NCI-H226 (cell line): ENCODE measurements at places on chromosomes 7 and 10.

- no peak for DNase-seq
These were observed 21.4 kb downstream of the STAMBPL1 start for GRCh38 chr10:88901206-88901983.

GRCh38 chr7:33710608-33711007 lies 194.7 kb upstream of the BMPER start:
- peak; percentile 63 for DNase-seq

GRCh38 chr7:96314402-96315124 lies 7.3 kb downstream of the SLC25A13 start:
- peak; percentile 91 for DNase-seq

- DNase-seq, result no peak
These were observed 96.2 kb upstream of the AMPH start for GRCh38 chr7:38727184-38727940.

DNA sequence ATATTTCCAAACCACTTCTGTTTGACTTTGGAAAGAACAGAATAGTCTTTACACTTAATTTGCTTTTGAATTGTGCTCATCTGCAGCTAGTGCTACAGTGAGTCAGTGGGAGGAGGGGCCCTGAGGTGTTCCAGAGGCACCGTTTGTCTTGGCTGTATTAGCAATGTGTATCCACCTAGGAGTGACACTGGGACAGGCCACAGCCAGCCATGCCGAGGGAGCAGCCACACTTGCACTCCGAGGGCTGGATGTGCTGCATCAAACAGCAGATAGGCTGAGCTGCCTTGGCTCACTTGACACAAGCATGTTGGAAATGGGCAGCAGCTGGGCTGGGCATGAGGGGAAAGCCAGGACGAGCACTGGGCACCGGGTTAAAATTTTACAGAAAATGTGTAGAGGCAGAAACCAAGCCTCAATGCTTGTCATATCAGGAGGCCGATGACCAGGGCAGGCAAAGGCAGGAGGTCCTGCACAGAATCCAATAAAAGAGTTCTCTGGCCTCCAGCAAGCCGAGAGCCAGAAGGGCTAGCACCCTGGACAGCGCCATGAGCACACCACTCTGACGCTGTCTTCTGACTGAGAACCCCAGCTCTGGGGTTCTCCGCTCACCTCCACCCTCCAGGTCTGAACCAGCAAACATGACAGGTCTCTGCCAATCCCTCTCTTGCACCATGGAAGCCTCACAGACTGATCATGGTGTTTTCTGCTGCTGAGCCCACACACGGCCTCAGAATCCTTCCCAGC lies 163.3 kb downstream of the GRID1 start:
- DNase-seq, result no peak

- no peak for DNase-seq
These were observed 102.6 kb downstream of the VIPR2 start for GRCh38 chr7:159042103-159042502.

- DNase-seq, result peak; percentile 52
These were observed 115.7 kb downstream of the MAD1L1 start for GRCh38 chr7:2116989-2117591.

- no peak for DNase-seq
These were observed 30.4 kb upstream of the DPYSL4 start for GRCh38 chr10:132156382-132156781.

DNA sequence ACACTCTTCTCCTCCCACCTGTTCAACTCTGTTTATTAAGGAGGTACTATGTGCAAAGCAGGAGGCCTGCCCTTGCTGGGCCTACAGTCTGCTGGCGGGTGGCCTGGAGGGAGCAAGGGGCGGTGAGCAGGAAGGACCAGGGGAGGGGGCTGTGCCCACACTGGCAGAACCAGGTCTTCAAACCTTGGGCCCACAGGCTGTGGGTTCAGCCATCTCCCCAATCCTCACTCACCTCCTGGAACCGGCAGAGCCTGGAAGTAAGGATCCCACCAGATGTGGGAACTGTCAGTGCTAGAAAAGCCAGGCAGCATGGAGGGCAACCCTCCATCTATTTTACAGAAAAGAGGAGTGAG lies 50.8 kb downstream of the CAMK2B start:
- DNase-seq, result no peak

- no peak for DNase-seq
These were observed 47.7 kb upstream of the ZNF479 start for GRCh38 chr7:57179776-57180415.

GRCh38 chr7:17234398-17235031 lies 63.9 kb upstream of the AHR start:
- DNase-seq, result peak; percentile 97

GRCh38 chr7:33114976-33115375 lies 5.8 kb upstream of the RP9 start:
- DNase-seq, result no peak

GRCh38 chr7:137628216-137628615 lies 218.6 kb downstream of the DGKI start:
- DNase-seq, result no peak

GRCh38 chr10:98642281-98642680 lies 195.5 kb upstream of the HPS1 start:
- DNase-seq, result no peak

- no peak for DNase-seq
These were observed 46.2 kb downstream of the SMNDC1 start for GRCh38 chr10:110258542-110258941.

DNA sequence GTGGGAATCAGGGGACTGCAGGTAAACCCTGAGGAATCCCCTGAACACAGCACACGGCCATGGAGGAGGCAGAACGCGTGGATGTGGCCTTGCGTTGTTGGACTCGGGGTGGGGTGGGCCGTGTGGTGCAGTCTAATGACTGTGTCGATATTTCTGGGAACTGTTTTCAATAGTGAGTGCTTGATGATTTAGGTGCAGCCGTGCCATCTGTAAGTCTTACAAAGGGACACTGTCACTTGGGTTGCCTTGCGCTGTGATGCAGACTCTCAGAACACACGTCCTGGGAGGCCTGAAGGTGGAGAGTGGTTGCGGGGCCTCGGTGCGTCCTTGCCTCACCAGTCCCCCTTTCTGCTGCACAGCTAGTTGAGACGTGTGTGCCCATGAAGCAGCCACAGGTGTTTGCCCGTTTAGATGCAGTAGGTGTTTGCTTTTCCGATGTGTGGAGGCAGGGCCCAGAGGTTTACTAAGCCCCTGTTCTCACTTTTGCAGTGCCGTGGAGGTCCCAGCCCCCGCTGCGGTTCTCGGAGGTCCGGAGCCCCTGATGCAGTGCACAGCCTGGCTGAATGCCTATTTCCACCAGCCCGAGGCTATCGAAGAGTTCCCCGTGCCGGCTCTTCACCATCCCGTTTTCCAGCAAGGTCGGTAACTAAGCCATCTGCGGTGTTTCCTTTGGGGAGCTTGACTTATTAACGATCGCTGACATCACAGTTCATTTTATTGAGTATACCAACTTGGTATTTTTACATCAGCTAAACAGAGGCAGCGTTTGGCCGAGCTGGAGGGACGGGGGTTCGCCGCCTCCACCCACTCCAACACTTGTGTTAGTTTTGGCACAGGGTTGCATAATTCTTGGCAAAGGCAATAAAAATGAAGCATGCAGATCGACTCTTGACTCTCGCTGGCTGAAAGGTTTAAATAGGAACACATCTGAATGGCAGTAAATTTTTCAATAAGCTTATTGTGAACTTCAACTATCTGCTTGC lies 240.7 kb downstream of the MGMT start:
- no peak for DNase-seq

GRCh38 chr10:116260599-116260998 lies 12.4 kb downstream of the GFRA1 start:
- DNase-seq, result no peak

DNA sequence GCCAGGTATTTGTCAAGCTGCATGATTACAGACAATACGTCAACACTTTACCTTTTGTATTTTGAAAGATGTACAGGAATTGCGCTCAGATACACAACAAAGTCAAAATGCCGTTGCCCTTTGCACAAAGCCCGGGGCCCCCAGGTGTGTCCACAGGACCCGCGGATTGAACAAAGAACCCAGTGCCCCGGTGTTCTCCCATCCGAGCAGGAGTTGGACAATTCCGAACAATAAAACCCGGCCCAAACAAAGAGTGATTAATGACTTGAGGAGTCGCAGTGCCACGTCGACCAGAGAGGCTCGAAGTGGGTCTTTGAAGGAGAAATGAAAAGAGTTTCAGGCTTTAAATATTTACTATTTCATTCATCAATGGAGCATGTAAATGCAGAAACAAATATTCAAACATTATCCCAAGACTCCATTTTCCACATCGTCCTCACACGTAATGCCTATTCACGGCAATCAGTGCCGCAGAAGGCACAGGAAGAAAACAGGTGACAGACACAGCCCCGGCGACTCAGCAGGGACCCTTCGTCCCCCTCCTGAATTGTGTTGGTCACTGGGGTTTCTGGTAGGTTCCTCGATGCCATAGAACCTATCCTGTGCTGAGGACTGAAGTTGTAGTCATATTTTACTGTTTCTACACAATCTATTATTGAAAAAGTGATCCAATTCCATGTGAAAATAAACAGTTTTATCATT lies 70.9 kb upstream of the MGMT start:
- no peak for DNase-seq

DNA sequence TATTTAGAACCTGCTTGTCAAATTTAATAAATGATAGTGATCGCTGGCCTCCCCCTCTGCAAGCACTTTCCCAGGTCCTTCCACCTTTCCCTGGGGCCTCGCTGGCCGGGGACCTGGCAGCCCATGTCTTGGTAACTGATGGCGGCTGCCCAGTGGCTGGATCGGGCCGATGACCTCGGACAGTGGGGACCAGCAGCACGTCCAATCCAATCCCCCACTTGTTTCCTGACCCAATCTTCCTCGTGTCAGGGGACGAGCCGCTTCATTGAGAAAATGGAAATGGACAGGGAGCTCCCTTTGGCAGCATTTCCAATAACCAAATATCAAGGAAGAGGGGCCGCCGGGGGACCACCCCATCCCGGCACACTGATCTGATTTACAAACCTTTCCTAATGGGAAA lies 17.2 kb downstream of the EBF3 start:
- no peak for DNase-seq

GRCh38 chr10:1141701-1142100 lies 85.5 kb downstream of the WDR37 start:
- no peak for DNase-seq

- peak; percentile 9 for DNase-seq
These were observed 120.5 kb downstream of the GALNT11 start for GRCh38 chr7:152145853-152146466.

DNA sequence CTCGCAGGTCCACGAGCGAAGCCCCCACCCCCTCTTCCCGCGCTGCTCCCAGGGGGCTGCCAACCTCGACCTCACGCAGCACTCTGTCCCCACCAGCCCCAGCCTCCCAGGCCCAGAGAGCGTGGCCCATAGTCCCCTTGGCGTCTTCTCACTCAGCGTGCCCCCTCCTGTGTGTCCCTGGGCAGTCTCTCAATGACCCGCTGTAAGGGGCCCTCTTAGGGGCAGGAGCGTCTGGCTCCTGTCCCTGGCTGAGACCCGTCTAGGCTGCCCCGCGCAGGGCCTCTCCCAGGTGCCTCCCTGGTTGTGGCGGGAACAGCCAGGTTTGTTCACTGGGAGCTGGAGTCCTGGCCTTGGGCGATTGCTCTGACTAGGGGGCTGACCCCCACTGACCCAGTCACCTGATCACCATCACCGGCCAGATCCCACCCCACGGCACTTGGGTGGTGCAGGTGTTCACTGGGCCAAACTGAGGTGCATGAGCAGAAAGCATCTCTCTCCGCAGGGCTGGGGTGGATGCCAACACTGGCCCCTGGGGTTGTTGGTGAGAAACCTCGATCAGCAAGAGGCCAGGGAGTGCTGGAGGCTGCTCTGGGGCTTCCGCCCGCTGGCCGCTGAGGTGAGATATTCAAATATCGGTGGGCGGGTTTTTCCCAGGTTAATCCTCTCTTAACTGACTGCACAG lies 12.6 kb upstream of the WDFY4 start:
- DNase-seq, result no peak

DNA sequence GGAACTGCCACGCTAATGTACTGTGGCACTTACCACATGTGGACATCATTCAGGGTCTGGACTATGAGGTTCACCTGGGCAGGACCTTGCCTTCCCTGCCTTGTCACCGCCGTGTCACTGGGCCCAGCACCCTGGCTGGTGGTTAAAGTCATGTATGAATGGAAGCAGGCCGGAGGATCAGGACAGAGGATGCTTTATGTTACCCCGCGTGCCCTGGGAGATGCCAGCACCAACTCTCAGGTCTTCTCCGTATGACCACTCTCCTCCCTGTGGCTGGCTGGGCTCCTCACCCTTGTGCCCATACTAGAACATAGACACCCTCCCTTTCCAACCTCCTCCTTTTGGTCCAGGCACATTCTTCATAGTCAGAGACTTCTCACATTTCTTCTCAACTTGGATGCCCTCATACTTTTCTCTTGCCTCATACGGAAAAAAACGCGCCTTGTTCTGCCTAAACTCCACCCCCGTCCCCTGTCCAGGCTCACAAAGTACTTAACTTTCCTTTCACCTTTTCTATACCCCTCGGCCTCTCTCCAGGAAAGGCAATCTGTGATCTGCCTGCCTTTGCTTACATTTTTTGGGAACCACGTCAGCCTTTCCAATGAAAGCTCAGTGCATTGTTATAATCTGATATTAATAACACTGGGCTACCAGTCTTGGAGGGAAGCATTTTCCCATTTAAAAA lies 240.0 kb downstream of the TEX36 start:
- DNase-seq, result no peak

DNA sequence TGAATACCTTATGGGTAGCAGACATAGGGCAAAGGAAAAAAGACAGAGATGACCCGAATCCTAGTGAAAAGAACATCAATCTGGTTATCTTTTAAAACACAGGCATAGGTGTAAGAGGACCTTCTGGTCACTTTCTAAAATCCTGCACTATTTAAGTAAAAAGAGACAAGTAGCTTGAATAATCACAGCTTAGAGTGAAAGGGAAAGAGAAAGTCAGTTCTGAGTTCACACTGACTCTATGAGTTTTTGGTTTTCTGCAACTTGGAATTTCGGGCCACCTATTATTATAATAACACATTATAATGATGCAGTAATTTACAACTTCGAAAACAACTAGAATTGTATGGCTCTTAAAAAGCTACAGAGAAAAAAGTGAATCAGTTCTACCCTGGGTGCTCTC lies 247.8 kb downstream of the DOCK4 start:
- no peak for DNase-seq

- no peak for DNase-seq
These were observed 173.8 kb downstream of the LRRC4 start for GRCh38 chr7:127857464-127857841.

- DNase-seq, result no peak
These were observed 39.0 kb upstream of the AOAH start for GRCh38 chr7:36763132-36763816.

GRCh38 chr10:12427276-12427675 lies 77.9 kb downstream of the CAMK1D start:
- no peak for DNase-seq

- DNase-seq, result no peak
These were observed 51.2 kb downstream of the PRKAG2 start for GRCh38 chr7:151825721-151826120.
